ENCODE measurements at places on chromosomes 11 and 22.
A peak's percentile ranks its signal among the peaks of the same experiment; 100 is the strongest.

- DNase-seq = no peak
These were observed 9.3 kb upstream of the MRGPRD start for GRCh38 chr11:68989936-68990606.

- DNase-seq = peak; percentile 31
These were observed 11.8 kb downstream of the TBC1D10A start for GRCh38 chr22:30314915-30315314.

DNA sequence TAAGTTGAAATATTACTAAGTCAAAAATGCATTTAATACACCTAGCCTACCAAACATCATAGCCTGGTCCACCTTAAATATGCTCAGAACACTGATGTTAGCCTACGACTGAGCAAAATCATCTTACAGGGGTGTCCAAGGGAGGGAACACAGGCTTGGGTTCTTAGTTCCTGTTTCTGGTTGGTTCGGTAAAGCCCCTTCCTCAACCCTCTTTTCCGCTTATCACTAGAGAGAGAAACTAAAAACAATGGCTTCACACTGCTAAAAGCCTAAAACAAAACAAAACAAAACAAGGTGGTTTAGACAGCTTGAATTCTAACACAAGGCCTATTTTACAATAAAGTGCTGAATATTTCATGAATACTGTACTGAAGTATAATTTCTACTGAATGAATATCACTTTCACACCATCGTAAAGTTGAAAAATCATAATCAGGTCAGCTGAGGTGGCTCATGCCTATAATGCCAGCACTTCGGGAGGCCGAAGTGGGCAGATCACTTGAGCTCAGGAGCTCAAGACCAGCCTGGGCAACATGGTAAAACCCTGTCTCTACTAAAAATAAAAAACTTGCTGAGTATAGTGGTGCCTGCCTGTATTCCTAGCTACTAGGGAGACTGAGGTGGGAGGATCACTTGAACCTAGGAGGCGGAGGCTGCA lies 118.0 kb downstream of the SIK3 start:
- no peak for DNase-seq

DNA sequence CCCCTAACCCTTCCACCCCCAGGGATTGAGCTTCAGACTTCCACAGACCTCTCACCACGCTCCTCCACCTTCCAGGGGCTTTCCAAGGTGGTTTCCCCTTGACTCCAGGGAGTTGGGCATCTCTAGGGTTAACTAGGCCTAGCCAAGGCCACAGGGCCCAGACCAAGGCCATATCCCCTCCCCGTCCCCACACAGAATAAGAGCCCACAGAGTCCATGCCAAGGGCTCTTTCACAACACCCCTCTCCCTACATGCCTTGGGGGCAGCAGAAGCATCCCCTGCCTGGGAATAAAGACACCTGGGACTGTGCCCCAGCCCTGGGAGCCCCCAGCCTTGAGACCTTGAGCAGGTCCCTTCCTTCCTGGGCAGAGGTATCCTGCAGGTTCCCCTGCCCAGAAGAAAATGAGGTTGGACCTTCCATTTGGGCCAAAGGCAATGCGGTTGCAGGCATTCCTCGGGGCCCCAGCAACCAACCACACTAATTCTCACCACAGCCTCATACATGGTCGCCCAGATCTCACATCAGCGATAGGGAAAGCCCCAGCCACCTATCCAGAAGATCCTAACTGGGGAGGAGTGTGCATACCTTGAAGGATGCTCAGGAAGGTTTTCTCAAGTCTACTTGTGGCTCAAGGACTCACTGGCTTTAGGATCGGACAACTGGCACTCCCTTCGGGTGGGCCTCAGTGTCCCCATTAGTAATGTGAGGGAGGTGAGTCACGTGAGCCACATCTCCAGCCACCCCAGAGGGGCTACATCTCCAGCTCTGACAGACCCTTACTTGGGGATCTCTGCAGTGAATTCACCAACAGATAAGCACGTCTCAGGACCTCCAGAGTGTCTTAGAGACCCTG lies 1.7 kb downstream of the GDPD5 start:
- DNase-seq = no peak

Data from SW480 (cell line).